Stomach (tissue), 19 donors: ENCODE measurements at places on chromosomes 12 and 14. TPM values are rescaled to one million over a fixed set of nuclear protein-coding genes. Genes with fewer than 3 reads are reported as not detected.

DNA sequence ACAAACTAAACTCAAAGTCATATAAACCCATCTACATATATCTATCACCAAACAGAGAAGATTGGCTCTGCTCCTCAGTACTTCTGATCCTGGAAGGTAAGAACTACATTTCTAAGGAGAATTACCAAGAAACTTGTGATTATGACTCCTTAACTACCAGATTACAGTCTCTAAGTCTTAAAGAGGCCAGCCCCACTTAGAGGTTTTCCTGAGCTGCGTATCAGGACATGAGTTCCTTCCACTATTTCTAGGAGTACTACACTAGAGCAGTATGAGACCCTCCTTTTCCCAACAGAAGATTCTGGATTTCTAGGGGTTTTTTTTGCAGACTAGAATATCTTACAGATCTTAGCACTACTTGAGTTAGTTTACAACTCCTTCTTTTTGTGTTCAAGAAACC is at the start of gene NOXRED1:
Gene NOXRED1, minus strand, starts transcription at position 101 of the 400 bp plus-strand sequence. CDS start 634 bp downstream, outside the sequence.
- DNase-seq, result no peak

Gene LGR5
- not detected for polyA plus RNA-seq

GRCh38 chr12:131677699-131678098 is 33.2 kb upstream of the SFSWAP start:
- DNase-seq, result no peak

- no peak for DNase-seq
These were observed 66.6 kb downstream of the FBXL14 start for GRCh38 chr12:1527789-1528188.

GRCh38 chr12:94147991-94148738 is at the start of gene PLXNC1:
TSS of gene PLXNC1 (plus strand) at chr12:94148577. CDS start at chr12:94148972, 395 bp downstream.
- peak; percentile 85 for DNase-seq

DNA sequence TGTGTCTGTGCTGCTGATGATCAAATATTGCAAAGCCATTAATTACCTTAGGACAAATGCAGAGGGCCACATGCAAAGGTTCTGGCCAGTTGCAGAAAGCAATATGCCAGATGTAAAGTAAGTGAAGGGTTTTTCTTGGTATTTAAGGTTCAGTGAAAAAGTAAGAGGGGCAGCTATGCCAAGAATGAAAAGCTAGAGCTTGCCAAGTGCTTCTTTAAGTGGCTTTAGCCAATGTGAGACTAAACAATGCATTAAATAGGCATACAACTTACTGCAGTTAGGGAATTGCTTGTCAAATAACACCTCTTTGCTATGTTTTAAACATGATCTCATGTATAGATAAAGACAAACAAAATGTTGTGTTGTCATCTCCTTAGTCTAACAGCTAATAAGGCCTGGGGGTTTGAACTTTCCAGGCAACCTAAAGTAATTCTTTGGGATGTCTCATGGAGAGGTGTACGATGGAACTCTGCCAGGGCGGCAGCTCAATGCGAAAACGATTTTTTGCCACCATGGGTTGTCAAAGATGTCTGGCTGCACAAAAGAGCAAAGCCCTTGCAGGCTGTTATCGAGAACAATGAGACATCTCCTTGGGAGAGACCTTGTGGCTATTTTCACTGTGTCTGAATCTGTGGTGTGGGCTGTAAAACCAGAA is 12.0 kb downstream of the IGF1 start:
- no peak for DNase-seq

Gene SERPINA1
- polyA plus RNA-seq, result 37.6 TPM

DNA sequence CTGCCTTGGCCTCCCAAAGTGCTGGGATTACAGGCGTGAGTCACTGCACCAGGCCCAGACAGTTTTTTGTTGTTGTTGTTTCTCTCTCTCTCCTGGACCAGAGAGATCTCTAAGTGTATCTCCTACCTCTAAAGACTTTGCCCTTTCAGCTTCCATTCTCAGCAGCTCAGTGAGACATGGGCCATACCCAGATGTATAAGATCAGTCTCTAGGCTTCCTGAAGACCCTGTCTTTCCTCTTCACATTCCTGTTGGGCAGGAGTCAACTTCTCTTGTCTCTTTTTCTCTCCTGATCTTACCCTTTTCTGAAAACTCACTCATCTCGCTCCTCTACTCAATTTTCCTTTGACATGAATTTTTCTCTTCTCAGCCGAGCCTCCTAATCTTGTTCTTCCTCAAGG is 42.0 kb downstream of the KCNK13 start:
- no peak for DNase-seq

DNA sequence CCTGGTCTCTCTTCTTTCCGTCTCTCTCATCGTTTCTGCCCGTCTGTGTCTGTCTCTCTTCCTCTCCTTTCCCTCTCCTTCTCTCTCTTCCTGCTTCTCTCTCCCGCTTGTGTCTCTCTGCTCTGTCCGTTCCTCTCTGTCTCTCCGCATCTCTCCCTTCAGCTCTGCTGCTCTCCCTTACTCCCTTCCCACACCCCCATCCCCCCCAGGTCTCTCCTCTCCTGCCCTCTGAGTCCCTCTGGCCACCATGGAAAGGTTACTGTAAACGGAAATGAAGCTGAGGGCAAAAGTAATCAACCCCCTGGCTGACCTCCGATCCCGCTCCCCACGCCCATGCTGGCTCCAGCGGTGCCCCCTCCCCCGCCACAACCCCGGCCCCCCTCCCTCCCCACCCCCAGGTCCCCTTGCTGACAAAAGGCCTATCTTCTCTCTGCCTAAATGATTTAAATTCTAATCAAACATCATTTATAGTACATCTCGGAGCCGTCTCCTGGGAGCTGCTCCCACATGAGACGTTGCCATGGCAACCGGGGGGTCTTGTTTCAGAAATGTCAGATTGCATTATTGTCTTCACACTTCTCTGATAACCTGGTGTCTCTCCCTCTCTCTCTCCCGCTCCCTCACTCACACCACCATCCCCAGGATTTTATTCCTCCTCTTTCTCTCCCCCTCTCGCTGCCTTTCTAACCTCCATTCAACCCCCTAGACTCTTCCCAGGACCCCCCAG is 203.8 kb downstream of the RBM19 start:
- no peak for DNase-seq

DNA sequence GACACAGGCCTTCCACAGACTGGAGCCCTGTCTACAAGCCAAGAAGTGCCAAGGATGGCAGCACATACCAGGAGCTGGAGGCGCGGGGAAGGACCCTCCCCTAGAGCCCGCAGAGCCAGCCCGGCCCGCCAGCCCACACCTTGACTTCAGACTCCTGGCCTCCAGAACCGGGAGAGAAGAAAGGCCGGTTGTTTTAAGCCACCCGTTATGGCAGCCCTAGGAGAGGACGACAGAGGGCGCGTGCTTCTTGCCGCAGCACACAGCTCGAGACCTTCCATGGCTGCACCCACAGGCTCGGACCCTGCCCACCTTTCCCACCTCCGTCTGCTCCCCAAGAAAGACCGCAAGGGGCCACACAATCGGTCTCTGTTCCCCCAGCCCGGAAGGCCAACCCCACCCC is 53.7 kb downstream of the RNF34 start:
- DNase-seq, result no peak

DNA sequence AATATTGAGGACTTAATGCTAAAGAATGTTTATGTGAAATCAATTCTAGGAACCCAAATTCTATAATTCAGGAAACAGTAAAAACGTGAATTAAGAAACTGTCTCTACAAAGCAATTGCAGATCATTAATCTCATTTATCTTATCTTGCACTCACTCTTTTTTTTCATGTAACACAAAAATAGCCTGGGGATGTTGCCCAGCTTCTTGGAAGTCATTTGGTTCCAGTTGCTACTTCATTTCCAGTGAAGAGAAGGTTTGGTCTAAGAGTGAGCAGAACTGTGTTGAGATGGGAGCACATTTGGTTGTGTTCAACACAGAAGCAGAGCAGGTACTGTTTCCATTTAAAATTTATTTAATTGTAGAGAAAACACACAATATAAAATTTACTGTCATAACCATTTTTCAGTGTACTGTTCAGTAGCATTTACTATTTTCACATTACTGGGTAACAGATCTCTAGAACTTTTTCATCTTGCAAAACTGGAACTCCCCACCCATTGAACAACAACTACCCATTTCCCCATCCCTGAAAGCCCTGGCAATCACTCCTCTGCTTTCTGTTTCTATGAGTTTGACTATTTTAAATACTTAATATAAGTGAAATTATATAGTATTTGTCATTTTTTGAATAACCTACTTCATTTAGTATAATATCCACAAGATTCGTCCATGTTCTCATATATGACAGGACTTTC is 9.7 kb downstream of the CLEC6A start:
- no peak for DNase-seq

- DNase-seq, result no peak
These were observed 180.2 kb downstream of the CRADD start for GRCh38 chr12:93857279-93857938.

Gene MLXIP
- polyA plus RNA-seq, result 12.3 TPM

DNA sequence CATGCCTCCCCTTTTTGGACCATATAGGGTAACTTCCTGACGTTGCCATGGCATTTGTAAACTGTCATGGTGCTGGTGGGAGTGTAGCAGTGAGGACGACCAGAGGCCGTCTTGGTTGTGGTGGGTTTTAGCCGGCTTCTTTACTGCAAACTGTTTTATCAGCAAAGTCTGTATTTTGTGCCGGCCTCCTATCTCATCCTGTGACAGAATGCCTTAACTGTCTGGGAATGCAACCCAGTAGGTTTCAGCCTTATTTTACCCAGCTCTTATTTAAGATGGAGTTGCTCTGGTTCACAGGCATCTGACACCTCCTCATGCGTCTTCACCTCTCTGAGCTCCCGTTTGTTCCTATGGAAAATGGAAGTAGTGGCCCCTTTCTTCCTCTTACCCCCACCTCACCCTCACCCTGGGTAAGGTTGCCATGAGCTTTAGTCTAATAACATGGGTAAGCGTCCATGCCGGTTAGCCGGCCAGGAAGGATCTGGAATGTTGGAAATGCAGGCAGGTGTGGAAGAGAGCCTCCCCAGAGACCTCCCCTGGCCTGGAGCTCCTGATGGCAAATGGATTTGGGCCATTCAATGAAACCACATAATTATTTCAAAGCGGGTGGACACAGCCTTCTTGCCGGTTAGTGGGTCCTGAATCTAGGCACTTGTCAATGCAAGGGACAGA is 18.6 kb downstream of the HHIPL1 start:
- DNase-seq, result no peak

DNA sequence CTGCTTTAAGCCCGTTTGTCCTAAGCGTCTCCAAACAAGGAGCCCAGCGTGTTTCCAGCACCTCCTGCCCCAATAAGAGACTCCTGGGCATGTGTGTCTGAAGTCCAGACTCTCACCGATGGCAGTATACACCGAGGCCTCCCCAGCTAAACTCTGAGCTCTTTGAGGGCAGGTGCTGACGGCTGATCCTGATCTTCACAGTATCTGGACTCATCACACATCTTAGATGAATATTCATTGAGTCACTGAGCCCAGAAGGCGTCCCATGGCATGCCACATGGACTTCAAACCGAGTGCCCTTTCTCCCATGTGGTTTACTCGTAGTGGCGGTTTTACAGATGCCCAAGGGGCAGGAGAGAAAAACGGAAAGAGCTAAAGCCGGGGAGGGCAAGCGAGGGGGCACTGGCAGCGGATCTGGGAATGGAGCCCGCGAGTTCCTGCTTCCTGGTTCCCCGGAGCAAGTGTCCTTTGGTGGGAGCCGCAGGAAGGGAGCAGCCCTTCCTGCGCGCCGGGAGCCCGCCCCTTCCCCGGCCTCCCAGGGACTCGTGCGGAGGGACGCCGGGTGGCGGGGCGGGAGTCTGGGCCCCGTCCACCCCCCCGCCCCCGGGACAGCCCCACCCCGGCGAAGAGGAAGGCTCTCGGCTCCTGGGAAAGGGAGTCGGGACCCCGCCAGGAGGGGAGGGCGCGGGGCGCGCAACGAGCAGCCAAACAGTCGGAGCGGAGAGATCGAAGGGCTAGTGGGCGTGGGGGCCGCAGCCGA is 585 bp upstream of the TEAD4 start:
- DNase-seq, result peak; percentile 81

DNA sequence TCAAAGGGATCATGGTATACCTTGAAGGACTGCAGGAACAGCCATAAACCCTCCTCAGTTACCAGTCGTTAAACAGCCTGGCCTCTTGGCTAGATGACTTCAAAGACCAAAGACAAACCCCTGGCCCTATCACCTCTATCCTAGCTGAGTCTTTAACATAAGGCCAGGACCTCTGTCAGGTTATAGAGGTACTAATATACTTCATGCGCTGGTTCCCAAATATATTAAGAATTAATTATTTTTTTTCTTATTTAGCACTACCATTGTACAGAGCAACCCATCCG is 459.8 kb downstream of the RAD51B start:
- DNase-seq, result no peak

DNA sequence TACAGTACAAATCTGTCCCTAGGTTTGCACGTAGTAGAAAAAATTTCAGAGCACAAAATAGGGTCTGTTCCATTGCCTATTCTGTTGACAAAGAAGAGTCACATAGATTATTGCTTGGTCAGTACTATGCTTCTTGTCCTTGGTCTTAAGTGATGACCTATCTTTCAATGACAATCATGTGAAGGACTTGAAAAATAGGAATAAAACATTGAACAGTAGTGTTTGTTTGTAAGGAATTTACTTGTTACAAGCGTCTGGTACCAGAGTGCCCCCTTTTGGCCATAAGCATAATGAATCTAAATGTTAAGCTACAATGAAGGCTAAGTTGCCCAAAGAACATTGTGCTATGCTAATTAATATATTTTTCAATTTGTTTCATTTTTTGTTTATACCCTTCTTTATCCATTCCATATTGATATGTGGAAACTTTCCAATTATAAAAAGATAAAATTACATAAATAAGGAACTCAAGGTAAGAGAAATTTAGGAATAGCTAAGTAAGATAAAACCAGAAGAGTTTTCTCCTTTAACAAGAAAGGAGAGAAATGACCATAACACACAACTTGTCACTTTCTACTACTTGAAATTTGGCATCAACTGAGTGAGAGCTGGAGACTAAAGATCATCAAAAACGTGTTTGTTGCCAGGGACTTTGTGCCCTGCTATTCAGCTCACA is 204.7 kb downstream of the EPS8 start:
- no peak for DNase-seq

Gene RARG
- polyA plus RNA-seq, result 37.7 TPM

Gene OR4K1
- polyA plus RNA-seq, result not detected

- no peak for DNase-seq
These were observed 104.1 kb downstream of the LGMN start for GRCh38 chr14:92644171-92644969.

GRCh38 chr12:82793751-82794281 is 107.1 kb downstream of the TMTC2 start:
- DNase-seq, result peak; percentile 28

DNA sequence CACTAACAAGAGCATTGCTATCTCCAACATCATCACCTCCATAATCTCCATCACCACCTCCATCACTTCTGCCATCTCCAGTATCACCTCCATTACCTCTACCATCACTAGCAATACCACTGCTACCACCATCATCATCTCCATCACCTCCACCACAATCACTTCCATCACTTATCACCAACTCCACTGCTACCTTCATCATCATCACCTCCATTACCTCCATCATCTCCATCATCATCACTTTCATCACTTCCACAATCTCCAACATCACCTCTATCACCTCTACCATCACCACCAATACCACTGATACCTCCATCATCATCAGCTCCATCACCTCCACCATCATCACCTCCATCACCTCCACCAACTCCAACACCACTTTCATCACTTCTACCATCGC is 102.4 kb upstream of the TMEM132C start:
- no peak for DNase-seq
